ENCODE measurements at places on chromosomes 1 and 21.
A peak's percentile ranks its signal among the peaks of the same experiment; 100 is the strongest.

DNA sequence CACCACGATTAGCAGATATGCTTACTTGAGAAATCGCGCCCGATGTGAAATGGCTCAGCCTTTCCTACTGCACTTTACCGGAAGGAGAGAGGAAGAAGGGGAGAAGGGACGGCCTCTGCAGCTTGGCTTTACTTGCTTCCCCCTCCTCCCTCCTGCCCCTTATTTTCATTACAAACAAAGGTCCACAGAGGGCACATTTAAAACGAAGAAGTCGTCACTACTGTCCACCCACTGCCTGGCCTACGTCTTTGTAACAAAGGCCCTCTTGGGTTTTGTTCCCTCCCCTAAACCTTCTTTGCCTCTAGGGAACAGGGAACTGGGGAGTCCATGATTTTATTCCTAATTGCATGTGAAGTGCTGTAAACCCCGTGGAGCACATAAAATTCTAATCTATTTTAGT is 308.5 kb downstream of the LMX1A start:
- no peak for DNase-seq

GRCh38 chr1:161185282-161185682 is 8.0 kb upstream of the B4GALT3 start:
- peak; percentile 88 for DNase-seq

- DNase-seq: no peak
Observed at GRCh38 chr1:43757343-43758053, 50.2 kb downstream of the ST3GAL3 start.

DNA sequence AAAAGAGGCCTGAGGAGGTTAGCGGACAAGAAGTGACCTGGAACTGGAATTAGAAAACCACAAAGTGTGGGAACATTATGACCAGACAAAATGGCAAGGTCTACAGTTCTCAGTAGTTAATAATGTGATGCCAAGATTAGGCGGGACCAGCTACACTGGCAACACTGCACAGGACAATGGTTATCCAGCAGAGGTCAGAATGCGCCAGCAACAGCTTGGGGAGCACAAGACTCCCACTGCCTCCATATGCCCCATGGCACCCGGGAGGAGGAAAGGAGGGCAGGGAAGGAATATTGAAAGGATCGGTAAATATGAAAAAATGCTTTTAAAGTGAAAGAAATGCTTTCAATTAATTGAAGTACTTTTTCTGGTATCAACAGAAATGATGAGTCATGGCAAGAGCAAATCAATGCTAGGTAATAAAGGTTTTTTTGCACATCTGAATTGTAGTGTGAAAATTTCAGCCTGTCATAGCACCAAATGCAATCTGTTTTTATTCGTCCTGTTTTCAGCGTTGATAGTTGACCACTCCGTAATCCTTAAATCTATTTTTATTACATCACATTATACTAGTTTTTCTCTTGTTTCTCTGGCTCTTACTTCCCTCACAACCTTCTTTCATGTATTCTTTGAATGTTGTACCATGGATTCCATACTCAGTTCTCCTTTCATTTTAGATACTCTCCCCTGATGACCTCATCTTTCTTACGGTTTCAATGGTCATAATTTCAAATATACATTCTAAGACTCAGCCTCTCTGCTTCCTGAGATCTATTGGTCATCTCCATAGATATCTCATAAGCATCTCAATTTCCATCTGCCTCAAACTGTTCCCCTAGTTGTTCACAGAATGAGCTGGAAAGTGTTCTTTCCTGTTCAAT is 30.7 kb downstream of the VCAM1 start:
- no peak for DNase-seq

- no peak for DNase-seq
Observed at GRCh38 chr1:115134231-115134630, 44.9 kb upstream of the TSPAN2 start.
